ENCODE measurements at places on chromosomes 3 and 15.

GRCh38 chr15:79352206-79352605, 41.3 kb downstream of the TMED3 start:
- no peak for DNase-seq

- no peak for DNase-seq
These were observed 66.7 kb downstream of the PLD1 start for GRCh38 chr3:171743327-171744157.

- DNase-seq, result no peak
These were observed 118.6 kb downstream of the ANO10 start for GRCh38 chr3:43503067-43503728.

GRCh38 chr15:37873336-37873735, 61.1 kb upstream of the TMCO5A start:
- DNase-seq, result no peak

DNA sequence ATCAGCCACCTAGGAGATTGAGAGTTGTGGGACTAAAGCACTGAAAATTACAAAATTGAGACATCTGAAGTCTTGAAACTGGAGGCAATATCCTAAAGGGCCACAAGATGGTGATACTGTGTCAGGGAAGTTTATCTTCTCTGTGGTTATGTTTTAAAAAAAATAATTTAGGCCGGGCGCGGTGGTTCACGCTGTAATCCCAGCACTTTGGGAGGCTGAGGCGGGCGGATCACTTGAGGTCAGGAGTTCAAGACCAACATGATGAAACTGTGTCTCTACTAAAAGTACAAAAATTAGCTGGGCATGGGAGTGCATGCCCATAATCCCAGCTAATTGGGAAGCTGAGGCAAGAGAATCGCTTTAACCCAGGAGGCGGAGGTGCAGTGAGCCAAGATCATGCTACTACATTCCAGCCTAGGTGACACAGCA, 17.9 kb upstream of the NIT2 start:
- DNase-seq, result no peak
